Tracheal epithelial cell (primary cell): ENCODE measurements at places on chromosomes 1 and 21. TPM values are rescaled to one million over a fixed set of nuclear protein-coding genes. Genes with fewer than 3 reads are reported as not detected.

Gene OLIG2
- not detected in 2 replicates for total RNA-seq

Gene SPRR4
- total RNA-seq, result not detected in 2 replicates

Gene RGS16
- total RNA-seq, result 0.72 and 3.0 TPM in 2 replicates

Gene AKR7A3
- total RNA-seq, result 0.72 TPM in 1 of 2 replicates, not detected in the other

Gene FMN2
- total RNA-seq, result 0.21 and 0.48 TPM in 2 replicates

Gene FCRL2
- total RNA-seq, result not detected in 2 replicates

Gene AKR7A2
- 52.6 and 55.2 TPM in 2 replicates for total RNA-seq

Gene ITLN2
- 0.64 TPM in 1 of 2 replicates, not detected in the other for total RNA-seq

Gene TAS1R1
- not detected in 2 replicates for total RNA-seq

Gene NUP210L
- 0.21 and 0.24 TPM in 2 replicates for total RNA-seq

Gene NTNG1
- 3.6 and 6.3 TPM in 2 replicates for total RNA-seq

Gene CLCA4
- 0.96 and 6.8 TPM in 2 replicates for total RNA-seq

Gene WDR3
- total RNA-seq, result 21.7 and 26.6 TPM in 2 replicates

Gene SLAMF7
- 1.9 and 3.4 TPM in 2 replicates for total RNA-seq

Gene RSPO1
- 0.24 TPM in 1 of 2 replicates, not detected in the other for total RNA-seq

Gene LRRC39
- 0.43 TPM in 1 of 2 replicates, not detected in the other for total RNA-seq

Gene TSPEAR
- not detected in 2 replicates for total RNA-seq

Gene SCCPDH
- 7.2 and 21.7 TPM in 2 replicates for total RNA-seq

Gene CYP4X1
- 0.21 TPM in 1 of 2 replicates, not detected in the other for total RNA-seq

Gene ZNF648
- total RNA-seq, result under 0.01 TPM in 1 of 2 replicates, not detected in the other

Gene DNTTIP2
- total RNA-seq, result 27.7 and 48.2 TPM in 2 replicates

Gene SEC22B
- total RNA-seq, result 13.0 and 19.3 TPM in 2 replicates

Gene OR6K3
- total RNA-seq, result under 0.01 TPM in 1 of 2 replicates, not detected in the other

Gene IRF6
- 231 and 613 TPM in 2 replicates for total RNA-seq

Gene S100A14
- total RNA-seq, result 685 and 1,926 TPM in 2 replicates

Gene C1orf74
- 8.1 and 15.9 TPM in 2 replicates for total RNA-seq

Gene USP48
- 20.5 and 22.4 TPM in 2 replicates for total RNA-seq

Gene NECTIN4
- total RNA-seq, result 52.6 and 97.8 TPM in 2 replicates

Gene CASP9
- total RNA-seq, result 3.4 and 4.0 TPM in 2 replicates

Gene ADGRL2
- 41.6 and 43.9 TPM in 2 replicates for total RNA-seq

Gene BCL2L15
- total RNA-seq, result 1.2 TPM in 1 of 2 replicates, not detected in the other

Gene SYT2
- under 0.01 TPM in 1 of 2 replicates, not detected in the other for total RNA-seq

Gene GJA9
- total RNA-seq, result 0.21 and 0.24 TPM in 2 replicates

Gene NMNAT2
- under 0.01 and 0.21 TPM in 2 replicates for total RNA-seq

Gene NHLH2
- total RNA-seq, result 0.43 and 0.48 TPM in 2 replicates

Gene PEAR1
- total RNA-seq, result 1.4 and 1.5 TPM in 2 replicates

Gene WNT9A
- 1.9 and 3.2 TPM in 2 replicates for total RNA-seq

Gene LHX8
- under 0.01 TPM in 1 of 2 replicates, not detected in the other for total RNA-seq

Gene UBASH3A
- total RNA-seq, result not detected in 2 replicates

Gene AADACL3
- total RNA-seq, result not detected in 2 replicates

Gene SMCP
- total RNA-seq, result not detected in 2 replicates

Gene OR2M3
- not detected in 2 replicates for total RNA-seq

Gene FCGR1A
- not detected in 2 replicates for total RNA-seq

Gene KLHL20
- total RNA-seq, result 20.2 and 31.3 TPM in 2 replicates

Gene WNT3A
- under 0.01 TPM in 1 of 2 replicates, not detected in the other for total RNA-seq

Gene TP73
- total RNA-seq, result 0.24 and 0.43 TPM in 2 replicates

Gene DLGAP3
- 0.21 TPM in 1 of 2 replicates, not detected in the other for total RNA-seq

Gene TAS1R3
- 0.21 TPM in 1 of 2 replicates, not detected in the other for total RNA-seq

Gene S100A12
- total RNA-seq, result 1.7 TPM in 1 of 2 replicates, not detected in the other

Gene ABCG1
- total RNA-seq, result 42.7 and 94.0 TPM in 2 replicates
